ENCODE measurements at places on chromosomes 4 and X.
A peak's percentile ranks its signal among the peaks of the same experiment; 100 is the strongest.

- DNase-seq: peak; percentile 21
Observed at GRCh38 chrX:108090491-108091263, 665 bp downstream of the PSMD10 start.

- DNase-seq: no peak
Observed at GRCh38 chr4:133390198-133390855, 241.2 kb downstream of the PCDH10 start.

DNA sequence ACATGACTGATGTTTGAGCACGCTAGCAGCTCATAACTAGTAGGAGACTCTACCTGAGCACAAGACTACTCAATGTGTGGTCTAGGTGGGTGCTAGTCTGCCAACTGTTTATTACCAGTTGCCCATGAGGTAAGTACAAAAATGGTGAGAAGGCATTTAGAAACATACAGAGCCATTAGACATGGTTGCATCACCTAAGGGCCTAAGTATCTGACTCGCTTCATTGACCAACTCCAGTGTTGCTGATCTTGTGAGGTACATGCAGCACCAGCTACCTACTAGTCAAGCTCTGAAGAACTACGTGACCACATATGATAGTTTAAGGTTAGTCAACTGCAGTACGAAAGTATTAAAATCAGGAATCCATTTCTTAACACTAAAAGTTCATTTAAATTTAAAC lies 39.9 kb downstream of the APBB2 start:
- DNase-seq: no peak

DNA sequence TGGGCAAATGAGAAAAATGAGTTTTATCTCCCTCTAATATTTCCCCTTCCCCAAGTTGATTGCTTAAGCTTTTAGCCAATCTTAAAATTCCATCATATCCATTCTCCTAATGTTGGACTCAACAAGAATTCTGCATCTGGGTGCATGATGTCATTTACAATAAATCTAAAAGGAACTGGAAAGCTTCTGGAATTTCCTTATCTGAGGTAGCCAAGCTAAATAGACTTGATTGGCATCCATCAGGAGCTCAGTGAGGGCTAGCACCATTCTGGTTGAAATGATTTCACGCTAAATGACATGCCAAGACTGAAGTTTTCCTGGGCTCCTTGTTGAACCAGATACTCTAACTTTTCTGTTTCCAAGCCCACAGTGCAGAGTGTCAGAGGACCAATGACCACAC lies 110.3 kb upstream of the SCML1 start:
- DNase-seq: no peak

- no peak for DNase-seq
Observed at GRCh38 chrX:133989490-133989889, 4.1 kb upstream of the GPC3 start.

DNA sequence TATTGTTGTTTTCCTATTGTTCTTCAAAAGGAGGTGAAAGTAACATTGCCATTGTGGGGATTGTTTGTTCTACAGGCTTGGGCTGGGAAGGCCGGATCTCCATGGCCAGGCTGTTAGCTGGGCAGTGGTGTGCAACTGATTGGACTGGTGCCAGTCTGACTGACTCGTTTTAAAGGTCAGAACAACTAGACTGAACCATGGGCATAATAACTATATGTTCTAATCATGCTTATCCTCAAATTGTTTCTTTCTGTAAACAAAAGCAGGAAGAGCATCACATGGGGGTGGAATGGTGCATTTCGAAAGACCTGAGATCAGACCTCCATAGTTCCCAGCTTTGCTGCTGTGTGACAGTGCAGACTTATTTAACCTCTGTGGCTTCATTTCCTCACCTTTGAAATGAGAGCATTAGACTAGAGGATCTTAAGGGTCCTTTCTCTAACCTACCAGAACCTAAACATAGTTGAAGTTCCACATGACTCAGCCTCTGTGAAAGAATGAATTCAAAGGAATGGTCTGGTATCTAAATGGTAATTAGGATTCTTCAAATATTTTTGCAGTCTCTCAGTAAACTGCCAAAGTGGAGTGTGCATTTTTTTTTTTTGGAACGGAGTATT lies 66.7 kb upstream of the PGRMC2 start:
- DNase-seq: peak; percentile 88

- peak; percentile 100 for DNase-seq
Observed at GRCh38 chr4:48779998-48780864, at the start of gene FRYL. Gene FRYL, minus strand, starts transcription at chr4:48780279. Its CDS starts 145,869 bp downstream, at chr4:48634410.

DNA sequence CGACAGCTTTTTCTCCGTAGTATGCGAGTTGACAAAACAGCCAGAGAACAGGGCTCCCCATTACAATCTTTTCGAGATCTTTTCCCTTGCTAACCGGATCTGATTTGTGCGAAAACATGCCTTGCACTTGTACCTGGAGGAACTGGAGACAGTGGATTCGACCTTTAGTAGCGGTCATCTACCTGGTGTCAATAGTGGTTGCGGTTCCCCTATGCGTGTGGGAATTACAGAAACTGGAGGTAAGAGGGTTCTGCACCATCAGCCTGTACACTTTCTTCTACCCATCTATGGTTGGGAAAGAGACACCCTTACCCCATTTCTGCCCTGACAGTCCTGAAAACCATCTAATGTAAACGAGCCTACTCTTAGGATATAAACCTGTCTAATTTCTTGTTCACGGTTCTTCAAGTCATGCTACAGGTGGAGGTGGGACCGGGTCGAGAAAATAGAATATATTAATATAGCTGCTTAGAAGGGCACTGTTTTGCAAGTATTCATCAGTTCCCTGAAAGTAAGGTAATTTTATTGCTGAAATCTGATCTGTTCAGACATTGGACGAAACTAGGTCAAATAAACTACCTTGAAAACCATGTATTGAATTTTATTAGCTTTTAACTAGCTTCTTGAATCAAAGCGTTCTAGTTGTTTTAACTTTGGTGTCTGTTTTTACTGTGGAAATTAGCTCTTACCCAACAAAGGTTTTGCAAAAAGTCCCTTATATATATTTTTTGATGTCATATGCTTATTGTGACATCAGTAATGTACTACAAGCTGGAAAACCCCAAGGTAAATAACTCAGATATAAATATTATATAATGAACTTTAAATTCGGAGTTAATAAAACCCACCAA lies 869 bp downstream of the TMEM184C start:
- DNase-seq: no peak

DNA sequence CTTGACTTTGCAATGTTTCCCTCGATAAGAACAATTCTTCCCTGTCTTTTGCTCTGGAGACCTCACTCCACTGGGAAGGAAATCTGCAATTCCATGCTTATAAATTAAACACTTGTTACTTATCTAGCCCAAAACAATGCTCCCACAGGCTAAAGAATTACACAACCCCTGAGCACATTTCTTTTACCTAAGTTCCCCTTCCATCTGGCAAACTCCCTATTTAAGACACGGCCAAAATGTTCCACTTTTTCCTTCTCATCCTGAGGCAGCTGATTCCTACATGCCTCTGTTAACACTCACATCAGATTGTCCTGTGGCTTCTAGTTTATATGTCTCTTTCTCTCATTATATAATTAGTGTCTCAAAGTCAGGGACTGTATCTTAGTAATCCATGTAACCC lies 211.7 kb downstream of the COX18 start:
- no peak for DNase-seq

DNA sequence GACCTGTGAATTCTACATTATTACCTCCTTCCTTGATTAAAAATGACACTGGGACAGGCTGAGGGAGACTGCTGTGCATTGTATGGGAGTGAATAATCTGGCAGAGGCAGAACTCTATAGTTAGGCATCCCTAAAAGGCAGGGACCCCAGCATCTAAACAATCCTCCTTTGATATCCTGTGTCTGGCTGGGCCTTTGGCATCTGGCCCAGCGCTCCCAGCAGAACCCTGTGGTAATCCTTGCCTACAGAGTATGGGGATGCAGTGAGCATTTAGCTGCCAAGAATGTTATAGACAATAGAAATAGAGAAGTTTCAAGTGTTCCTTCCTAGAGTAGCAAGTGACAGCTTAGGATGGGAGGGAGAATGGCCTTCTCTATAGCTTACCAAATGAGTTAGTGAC lies 38.5 kb downstream of the ZCCHC12 start:
- DNase-seq: no peak

DNA sequence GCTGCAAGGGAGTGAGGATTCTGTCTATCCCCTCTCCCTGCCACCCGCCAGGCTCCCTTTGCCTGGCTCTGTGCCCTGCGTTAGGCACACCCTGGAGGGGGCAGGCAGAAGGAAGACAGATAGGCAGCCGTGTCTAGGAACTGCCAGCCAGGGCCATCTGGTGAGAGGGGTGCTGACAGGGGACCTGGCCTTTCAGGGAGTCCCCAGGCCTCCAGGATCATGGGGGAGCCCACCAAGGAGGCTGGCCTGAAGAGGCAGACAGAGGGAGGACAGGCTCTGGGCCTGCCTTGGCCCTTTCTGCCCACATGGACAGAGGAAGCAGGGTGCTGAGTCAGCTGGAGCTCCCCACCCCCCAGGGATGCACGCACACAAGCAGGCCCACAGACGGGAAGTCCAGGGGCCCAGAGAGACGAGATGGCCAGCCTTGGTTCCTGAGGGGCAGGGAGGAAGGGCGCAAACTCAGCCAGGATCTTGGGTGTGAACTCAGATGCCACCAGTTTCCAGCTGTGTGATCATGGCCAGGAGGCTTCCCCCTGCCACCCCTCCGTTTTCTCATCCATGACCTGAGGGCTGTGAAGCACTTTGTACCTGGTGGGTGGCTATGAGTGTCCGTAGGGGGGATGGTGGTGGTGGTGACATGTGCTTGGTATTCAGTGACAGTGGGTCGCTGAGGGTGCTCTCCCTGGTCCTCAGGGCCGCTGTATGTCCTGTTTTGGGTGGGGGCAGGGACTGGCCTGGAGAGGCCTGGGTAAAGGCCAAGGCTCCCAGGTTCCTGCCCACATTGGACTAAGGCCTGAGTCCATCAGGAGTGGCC lies 1.8 kb downstream of the SH3BP2 start:
- DNase-seq: peak; percentile 75

GRCh38 chr4:47054130-47054529 lies 22.8 kb downstream of the GABRB1 start:
- no peak for DNase-seq

DNA sequence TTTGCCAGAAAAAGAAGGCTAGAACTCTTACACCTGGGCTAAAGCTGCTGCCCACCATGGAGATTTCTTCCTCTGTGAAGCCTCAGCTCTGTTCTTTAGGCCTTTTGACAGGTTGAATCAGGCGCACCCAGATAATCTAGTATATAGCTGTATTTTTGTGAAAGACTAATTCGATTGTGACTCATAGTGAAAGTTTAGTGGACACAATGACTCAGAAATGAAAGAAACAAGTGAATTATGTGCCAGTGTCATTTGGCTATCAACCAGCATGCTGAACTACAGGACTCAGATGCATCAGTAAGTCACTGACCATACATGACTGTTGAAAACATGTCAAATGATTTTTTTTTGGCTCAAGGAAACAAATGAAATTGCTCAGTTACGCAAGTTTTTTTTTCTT lies 425.4 kb downstream of the SLITRK2 start:
- no peak for DNase-seq

- no peak for DNase-seq
Observed at GRCh38 chrX:94871640-94872039, 1197.6 kb downstream of the FAM133A start.

GRCh38 chr4:41213625-41214135 lies 662 bp downstream of the APBB2 start:
- no peak for DNase-seq

DNA sequence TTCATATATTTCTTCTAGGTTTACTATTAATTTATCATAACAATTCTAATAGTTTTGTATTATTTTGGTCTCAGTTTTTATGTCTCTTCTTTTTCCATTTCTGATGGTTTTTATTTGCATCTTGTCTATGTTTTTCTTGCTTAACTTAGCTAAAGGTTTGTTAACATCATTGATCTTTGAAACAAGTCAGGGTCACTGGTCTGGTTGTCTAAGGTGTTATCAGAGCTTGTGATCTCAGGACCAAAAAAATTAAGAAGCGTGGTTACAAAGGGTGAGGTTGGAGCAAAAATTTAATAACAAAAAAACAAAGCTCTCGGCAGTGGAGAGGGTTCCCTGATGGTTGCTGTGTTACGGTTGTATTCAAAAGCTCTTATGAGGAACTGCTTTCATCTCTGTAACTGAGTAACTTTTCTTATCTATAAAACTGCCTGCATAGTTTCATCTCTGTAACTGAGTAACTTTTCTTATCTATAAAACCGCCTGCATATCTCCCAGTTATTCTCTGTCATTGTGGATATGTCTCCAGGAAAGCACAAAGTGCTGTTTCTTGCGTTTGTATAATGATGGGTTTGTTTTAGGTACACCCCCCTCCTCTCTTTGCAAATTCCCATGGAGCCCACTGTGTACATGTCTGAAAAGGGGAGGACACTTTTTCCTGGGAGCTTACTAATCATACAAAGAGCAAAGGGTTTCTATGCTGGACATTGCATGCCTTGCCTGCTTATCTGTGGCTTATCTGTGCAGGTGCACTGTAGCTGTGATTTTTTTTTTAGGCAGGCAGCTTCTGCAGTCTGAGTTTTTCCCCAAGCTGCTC lies 62.4 kb upstream of the UGT2B15 start:
- no peak for DNase-seq

- peak; percentile 64 for DNase-seq
Observed at GRCh38 chr4:166594326-166594946, 639.9 kb downstream of the SPOCK3 start.

GRCh38 chr4:94803181-94803580 lies 45.4 kb downstream of the BMPR1B start:
- DNase-seq: peak; percentile 44

DNA sequence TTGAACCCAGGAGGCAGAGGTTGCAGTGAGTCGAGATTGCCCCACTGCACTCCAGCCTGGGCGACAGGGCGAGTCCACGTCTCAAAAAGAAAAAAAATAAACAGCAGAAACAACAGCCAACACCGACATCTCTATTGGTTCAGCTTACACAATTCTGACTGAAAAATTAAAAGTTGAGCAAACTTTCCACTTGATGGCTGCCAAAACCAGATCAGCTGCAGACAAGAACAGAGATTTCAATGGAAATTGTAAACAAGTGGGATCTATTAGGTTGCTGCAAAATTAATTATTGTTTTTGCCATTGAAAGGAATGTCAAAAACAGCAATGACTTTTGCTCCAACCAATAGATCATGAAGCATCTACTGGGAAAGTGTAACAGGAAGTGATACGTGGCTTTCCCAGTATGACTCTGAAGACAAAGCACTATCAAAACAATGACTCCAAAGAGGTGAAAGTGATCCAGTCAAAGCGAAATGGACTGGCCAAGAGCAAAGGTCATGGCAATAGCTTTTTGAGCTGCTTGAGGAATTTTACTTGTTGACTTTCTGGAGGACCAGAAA lies 26.3 kb downstream of the UPF3B start:
- DNase-seq: peak; percentile 20
